Brain (organoid and tissue), 16 donors: ENCODE measurements at places on chromosomes 6 and 20.

- no peak for DNase-seq
Measured at GRCh38 chr6:146981981-146982380, 222.2 kb upstream of the STXBP5 start.

GRCh38 chr6:34045771-34046170, 100.1 kb downstream of the GRM4 start:
- DNase-seq: peak; percentile 66

DNA sequence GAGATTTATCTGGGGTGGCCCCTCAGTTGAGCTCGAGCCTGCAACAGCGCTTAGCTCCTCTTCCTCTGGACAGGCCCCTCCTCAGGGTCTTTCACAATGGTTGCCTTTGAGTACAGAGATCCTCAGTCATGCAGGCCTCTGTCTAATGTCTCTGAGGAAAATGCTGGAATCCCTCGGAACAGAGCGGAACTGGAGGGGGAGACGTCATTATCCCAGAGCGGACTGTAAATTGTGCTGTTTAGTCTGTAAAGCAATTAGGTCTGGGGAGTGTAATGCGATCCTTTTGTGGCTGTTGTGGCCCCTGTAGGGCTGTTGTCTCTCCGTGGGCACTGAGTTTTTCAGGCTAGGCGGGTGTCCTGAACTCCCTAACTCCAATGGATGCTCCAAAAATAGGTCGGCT, 15.0 kb upstream of the DAAM2 start:
- DNase-seq: no peak

DNA sequence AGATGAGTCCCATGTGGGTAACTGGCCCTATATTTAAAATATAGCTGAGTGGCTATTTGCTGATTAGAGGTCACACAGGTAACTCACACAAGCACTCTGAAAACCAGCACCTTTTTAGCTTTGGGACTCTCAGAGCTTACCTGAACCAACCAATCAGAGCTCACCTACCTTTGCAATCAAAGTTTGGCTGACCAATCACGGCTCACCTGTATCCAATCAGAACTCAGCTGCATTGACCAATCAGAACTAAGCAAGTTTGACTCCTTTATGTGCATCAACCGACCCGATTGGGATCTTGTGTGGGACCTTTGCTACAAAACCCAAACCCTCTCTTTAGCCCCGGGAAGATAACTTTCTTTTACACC, 106.8 kb upstream of the NXT1 start:
- DNase-seq: no peak

DNA sequence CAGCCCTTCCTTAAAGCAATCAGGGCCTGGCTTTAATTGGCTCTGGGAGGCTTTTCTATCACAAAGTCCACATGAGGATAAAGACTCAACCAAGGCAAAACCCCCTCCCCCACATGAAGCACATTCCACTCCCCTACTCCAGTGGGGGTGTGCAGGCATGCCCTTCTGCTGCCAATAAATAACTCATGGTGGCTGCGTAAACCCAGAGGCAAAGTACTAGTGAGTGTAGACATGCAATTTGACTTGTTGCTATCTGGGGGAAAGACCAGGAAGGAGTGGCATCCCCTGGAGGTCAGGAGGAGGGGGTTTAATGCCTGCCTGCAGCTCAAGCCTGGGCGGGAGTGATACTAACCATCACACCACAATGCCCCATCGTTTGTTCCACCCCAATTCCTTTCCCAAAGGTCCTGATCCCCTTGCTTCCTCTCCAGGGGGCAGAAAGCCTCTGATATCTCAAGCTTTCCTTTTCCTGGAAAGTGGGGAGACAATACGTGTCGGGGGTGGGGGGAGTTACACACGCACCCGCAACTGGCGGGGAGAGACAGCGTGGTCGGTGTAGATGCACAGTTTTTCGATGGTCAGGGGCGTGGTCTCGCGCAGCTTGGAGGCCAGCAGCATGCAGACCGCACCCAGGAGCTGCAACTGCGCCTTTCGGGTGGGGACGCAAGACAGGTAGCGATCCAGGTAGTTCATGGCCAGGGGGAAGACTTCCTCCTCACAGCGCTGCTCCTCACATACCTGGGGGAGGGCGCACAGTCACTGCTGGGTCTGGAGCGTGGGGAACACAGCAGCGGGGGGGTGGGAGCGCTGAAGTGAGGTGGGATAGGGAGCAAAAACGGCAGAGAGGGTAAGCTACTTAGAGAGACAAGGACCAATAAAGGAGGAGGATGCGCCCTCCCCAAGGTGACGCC, 1.5 kb downstream of the CCND3 start:
- peak; percentile 7 for DNase-seq

GRCh38 chr6:155493026-155493693, 37.5 kb upstream of the NOX3 start:
- no peak for DNase-seq

GRCh38 chr20:4665591-4665990, 56.1 kb upstream of the PRND start:
- no peak for DNase-seq

- peak; percentile 14 for DNase-seq
Measured at GRCh38 chr6:109323241-109323640, 59.0 kb downstream of the CD164 start.

GRCh38 chr6:163706500-163707087, 292.1 kb downstream of the QKI start:
- no peak for DNase-seq

DNA sequence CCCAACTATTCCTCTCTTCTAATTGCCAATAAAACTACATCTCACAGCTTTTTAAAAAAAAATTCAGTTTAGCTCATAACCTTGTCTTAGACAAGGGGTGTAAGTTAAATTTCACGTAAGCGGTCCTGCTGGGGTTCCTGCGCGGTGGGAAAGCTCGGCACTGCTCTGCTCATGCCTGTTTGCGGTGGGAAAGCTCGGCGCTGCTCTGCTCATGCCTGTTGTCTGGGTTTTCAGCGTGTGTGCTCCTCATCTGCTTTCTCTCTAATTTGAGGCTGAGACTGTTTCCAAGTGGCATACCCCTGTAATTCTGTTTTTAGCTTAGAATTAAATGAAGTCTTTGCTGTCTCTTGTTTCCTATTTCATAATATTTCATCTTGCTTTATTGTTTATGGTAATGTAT, 18.6 kb downstream of the ARID1B start:
- DNase-seq: no peak

GRCh38 chr6:142184307-142184706, 37.2 kb downstream of the VTA1 start:
- DNase-seq: no peak

- DNase-seq: no peak
Measured at GRCh38 chr6:16649241-16649640, 112.0 kb downstream of the ATXN1 start.

DNA sequence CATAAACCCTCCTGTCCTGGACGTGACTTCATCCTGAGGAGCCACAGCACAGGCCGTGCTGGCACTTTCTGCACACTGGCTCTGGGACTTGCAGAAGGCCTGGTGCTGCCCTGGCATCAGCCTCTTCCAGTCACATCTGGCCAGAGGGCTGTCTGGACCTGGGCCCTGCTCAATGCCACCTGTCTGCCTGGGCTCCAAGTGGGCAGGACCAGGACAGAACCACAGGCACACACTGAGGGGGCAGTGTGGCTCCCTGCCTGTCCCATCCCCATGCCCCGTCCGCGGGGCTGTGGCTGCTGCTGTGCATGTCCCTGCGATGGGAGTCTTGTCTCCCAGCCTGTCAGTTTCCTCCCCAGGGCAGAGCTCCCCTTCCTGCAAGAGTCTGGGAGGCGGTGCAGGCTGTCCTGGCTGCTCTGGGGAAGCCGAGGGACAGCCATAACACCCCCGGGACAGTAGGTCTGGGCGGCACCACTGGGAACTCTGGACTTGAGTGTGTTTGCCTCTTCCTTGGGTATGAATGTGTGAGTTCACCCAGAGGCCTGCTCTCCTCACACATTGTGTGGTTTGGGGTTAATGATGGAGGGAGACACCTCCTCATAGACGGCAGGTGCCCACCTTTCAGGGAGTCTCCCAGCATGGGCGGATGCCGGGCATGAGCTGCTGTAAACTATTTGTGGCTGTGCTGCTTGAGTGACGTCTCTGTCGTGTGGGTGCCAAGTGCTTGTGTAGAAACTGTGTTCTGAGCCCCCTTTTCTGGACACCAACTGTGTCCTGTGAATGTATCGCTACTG, 22.0 kb upstream of the PYGB start:
- DNase-seq: no peak

DNA sequence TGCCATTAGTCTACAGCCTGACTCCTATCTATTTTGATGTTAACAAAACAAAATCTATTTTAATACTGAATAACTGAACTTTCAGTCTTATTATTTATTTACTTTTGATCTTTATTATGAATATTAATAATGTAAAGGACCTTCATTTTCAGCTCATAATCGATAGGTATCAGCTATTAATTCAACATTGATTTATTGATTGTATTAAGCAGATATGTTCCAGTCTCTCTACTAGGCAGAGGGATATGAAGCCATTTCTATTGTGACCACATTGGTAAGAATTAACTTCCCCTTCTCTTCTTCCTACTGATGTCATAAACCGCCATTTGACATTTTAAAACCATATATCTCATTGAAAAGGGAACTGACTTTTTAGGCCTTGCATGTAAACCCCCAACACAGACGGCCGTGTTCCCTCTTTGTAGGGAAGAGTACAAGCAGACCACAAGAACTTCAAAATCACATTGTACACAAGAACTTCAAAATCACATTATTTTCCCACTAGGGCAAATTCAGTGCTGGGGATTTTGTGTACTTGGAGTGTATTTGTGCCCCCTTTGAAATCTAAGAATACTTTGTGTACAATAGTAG, 69.5 kb upstream of the FABP7 start:
- no peak for DNase-seq

DNA sequence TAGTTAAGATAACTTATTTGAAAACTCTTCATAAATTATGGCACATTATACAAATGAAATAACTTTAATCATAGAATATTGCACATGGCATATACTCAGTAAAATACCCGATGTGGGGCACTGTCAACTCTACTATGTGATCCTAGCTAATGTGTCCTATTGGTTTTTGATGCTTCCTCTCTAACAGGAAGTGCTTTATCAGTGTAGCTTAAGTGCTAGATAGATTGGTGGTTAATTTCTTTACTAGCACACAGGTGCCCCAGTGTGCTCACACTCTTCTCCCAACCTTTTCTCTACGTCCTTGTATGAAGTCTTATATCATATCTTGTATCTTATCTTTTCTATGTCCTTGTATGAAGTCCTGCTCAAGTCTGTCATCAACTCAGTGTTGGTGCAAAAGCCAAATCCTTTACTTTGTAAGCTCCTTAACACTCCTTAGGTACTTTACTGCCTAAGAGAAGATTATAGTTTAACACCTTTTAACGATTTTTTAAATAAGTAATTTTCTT, 358.9 kb downstream of the CENPW start:
- DNase-seq: no peak

GRCh38 chr6:35532126-35532525, 19.4 kb upstream of the TULP1 start:
- DNase-seq: no peak

DNA sequence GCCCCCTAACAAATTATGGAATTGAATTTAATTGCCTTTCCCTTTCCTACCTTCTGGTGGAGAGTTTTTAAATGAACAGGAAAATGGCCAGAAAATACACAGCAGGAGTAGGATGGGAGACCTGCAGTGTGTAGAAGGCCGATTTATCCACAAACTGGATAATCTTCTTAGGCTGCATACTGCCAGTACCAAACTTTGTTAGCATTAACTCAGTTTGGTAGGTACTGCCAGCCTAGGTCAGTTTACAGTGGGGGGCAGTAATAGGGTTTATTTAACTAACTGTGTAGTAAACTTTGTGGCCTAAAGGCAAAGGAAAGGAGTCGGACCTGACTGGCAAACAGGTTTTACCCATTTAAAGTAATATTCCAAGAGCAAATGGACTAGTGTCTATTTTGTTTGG, 4.6 kb downstream of the NCOA3 start:
- no peak for DNase-seq

GRCh38 chr6:15077006-15077405, 168.9 kb upstream of the JARID2 start:
- no peak for DNase-seq

GRCh38 chr6:113873043-113873667, 16.0 kb downstream of the MARCKS start:
- no peak for DNase-seq

GRCh38 chr6:21151119-21151518, 442.4 kb upstream of the SOX4 start:
- no peak for DNase-seq

DNA sequence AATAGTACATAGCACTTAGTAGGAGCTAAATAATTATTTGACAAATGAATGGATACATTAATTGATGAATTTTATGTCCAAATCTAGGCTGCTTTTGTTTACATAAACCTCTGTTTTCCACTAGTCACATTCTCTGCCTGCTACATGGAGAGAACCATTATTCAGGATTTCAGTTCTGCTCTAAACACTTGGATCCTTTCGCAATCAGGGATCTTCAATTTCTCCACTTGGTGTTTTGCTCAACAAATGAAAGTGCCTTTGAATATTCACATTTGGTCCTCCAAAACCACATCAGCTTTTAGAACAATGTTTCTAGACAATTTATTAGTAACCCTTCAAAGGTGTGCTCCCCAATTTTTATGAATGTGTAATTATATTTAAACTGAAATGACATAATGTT, 30.6 kb upstream of the HLA-DQB1 start:
- DNase-seq: no peak

DNA sequence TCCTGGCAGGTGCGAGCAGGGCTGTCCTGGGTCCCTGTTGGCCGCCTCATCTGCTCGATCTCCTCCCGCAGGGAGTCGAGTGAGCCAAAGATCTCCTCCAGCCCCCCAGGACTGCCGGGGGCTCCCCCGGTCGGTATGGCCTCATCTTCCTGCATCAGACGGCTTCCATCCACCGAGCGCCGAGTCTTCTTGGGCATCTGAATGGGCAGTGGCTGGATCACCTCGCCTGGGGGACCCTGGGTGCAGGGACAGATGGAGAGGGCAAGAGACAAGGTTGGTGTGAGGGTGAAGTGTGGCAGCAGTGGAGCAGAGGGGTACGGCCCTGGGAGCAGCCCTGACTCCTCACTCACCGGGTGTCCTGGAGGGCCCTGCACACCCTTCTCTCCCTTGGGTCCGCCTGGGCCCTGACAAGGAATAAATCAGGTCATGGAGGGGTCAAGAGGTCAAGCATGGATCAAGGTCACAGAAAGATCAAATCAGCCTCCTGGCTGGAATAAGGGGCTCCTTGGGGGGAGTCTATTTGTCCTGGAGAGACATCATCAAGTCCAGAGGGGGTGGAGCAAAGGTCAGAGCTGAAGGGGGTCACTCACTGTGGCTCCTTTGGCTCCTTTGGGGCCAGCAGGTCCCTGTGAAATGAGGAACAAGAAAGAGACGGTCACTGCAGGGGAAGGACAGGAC, 26.5 kb downstream of the COL11A2 start:
- no peak for DNase-seq

- DNase-seq: no peak
Measured at GRCh38 chr6:6919173-6919572, 188.6 kb upstream of the RREB1 start.
